Ecto neural progenitor cell (in vitro differentiated cells): ENCODE measurements at places on chromosomes 6 and 20.

- peak; percentile 80 for DNase-seq
Observed at GRCh38 chr6:683742-684440, 9.0 kb downstream of the EXOC2 start.

GRCh38 chr6:91276315-91276714, 689.4 kb upstream of the MAP3K7 start:
- no peak for DNase-seq

GRCh38 chr20:17867131-17867925, 101.3 kb downstream of the SNX5 start:
- no peak for DNase-seq

- no peak for DNase-seq
Observed at GRCh38 chr6:9507136-9507895, 907.6 kb downstream of the TFAP2A start.

DNA sequence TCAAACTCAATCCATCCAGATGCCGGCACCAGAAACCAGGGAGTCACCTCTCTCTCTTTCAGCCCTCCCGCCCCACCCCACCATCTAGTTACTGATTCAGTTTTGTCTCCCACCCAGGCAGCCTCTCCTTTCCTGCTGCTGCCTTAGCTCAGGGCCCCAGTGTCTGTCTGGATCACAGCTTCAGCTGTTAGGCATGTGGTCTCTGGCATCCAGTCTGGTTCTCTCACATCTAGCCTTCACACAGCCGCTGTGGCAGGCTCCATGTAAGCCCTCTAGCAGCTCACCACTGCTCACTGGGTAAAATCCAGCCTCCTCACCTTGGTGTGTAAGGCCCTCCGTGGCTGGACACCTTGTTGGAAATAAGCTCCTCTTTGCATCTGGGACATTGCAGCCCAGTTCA, 21.3 kb downstream of the AARS2 start:
- DNase-seq = no peak

- DNase-seq = no peak
Observed at GRCh38 chr6:19444041-19444440, 393.1 kb upstream of the ID4 start.

DNA sequence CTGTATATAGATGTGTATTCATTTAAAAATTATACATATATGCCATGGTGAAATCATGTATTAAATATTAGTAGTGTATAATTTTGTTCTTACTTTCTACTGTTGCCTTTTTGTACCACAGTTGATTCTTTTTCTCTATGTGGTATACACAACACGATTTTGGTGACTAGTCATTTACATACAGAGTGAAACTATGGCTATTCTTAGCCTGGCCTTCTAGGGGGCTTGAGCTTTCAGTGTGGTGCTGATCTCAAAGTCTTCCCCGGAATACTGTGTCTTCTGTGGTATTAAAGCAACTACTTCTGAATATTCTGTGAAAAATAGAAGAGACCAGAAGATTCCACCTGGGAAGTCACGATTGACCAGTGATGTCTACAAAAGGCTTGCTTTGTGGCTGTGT, 301.9 kb downstream of the UTRN start:
- no peak for DNase-seq

DNA sequence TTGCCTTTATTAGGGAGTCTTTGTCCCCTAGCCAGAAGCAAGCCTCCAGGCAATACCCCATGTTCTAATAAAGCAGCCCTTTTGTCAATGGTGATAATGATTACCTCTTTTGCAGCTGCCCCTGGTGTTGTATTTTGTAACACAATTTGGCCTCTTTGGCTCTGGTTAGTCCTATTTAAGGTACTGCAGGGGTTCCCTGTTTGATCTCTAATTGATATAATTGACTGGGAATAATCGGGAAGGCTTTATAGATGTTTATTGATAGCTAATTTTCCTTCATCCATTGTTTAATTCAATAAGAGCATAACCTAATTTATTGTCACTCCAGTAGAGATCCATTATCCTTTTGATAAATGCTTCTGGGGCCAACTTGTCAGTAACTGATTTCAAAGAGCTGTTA, 537.2 kb downstream of the PKHD1 start:
- no peak for DNase-seq

GRCh38 chr6:11094411-11094851, 797 bp downstream of the SMIM13 start:
- DNase-seq = peak; percentile 58

GRCh38 chr6:54094786-54095185, 16.5 kb upstream of the MLIP start:
- no peak for DNase-seq

DNA sequence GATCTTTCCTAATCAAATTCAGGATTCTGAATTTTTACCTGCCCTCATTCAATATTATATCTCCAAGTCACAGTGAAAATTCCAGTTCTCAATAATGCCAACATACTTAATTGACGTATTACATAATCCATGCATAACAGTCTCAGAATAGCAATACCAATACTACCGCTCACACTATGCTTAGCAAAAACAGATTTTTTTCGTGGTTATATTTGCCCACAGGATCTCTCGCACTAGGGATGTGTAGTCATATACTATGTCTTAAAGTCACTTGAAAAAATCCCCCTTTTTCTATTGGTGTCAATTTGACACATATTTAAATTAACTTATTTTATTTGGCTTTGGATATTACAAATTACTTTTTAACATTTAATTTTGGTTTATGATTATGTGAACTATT, 323.1 kb upstream of the SLC35B3 start:
- no peak for DNase-seq

DNA sequence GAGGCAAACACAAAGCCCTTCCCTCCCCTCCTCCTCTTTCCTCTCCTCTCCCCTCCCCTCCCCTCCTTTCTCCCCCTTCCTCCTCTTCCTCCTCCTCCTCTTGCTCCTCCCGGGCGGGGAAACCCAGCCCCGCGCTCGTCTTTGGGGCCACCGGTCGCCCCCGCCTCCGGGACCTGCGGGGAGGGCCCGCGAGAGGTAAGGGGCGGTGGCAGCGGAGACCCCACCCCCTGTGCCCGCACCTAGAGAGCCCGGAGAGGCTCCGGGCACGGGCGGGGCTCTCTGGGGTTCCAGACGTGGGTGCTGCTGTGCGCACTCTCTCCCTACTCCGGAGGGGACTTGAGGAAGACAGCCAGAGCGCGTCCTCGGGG, at the start of gene RIN2:
RIN2 (plus strand) TSS at position 126 of the 368 bp plus-strand sequence. CDS start 131,344 bp downstream, outside the sequence.
- DNase-seq = no peak

DNA sequence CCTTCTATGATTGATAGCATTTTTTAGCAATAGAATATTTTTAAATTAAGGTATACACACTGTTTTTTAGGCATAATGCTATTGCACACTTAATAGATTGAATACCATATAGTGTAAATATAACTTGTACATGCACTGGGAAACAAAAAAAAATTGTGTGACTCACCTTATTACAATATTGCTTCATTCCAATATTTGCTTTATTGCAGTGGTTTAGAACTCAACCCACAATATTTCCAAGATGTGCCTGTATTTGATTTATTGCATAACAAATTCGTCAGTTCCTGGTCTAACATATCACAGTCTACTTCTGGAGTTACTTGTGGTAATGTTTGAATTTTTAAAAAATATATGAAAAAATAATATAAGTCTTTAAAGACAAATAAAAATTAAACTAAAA, 41.9 kb upstream of the DEFB112 start:
- DNase-seq = no peak

DNA sequence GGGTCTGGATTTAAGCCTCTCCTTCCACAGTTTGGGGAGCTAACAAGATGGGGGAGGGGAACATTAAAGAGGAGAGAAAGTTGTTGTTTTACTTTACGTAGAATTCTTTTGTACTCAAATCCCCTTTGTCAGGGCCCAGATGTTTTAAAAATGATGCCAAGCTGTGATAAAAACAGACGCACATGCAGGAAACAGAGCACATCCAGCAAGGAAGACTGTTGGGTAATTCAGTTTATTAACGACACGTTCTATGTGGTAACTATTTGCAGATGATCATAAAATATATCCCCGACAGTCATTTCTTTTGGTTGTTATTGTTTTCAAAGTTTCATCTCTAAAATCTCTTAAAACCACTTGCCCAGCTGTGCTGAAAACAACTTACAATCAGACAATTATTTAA, 307.0 kb upstream of the PRDM1 start:
- DNase-seq = no peak

DNA sequence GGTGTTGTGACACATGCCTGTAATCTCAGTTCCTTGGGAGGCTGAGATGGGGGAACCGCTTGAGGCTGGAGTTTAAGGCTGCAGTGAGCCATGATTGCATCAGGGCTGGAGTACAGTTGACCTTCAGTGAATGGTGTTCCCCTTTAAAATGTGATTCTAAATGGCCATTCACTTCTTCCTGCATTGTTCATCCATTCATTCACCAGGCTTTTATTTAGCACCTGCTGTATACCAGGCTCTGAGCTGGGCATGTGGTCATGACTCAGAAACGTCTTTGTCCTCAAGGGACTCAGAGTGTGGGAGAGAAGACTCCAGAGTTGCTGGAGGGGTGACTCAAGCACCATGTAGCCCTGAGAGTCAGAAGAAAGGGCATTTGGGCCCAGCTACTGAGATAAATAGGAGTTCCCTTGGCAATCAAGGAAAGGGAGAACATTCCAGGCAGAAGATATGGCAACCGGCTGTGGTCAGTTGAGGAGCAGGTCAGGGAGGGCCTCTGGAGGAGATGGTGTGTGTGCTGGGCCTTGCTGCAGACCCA, 101.1 kb downstream of the DLGAP4 start:
- no peak for DNase-seq

- no peak for DNase-seq
Observed at GRCh38 chr6:77105091-77105490, 358.2 kb downstream of the HTR1B start.

GRCh38 chr6:17161076-17161475, 59.2 kb downstream of the STMND1 start:
- no peak for DNase-seq

GRCh38 chr20:9532069-9532838, 17.9 kb downstream of the LAMP5 start:
- DNase-seq = no peak

GRCh38 chr6:53704700-53705099, 39.1 kb upstream of the KLHL31 start:
- no peak for DNase-seq

DNA sequence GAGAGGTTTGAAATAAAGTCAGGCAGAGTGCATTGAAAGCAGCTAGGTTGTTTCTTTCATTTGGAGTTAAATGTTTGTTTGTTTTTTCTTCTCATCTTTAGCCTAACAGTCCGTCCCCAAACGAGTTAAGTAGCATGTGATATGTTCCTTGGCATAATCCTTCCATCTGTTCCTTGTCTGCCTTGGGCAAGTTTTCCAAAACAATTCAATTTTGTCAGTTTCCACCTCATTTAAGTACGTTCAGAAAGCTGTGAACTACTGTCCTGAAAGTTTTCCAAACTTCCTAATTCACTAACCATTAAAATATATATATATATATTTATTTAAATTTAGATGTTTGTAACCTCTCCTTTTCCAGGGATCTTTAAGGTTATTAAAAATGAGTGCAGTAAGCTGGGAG, 61.8 kb upstream of the HDAC2 start:
- no peak for DNase-seq

DNA sequence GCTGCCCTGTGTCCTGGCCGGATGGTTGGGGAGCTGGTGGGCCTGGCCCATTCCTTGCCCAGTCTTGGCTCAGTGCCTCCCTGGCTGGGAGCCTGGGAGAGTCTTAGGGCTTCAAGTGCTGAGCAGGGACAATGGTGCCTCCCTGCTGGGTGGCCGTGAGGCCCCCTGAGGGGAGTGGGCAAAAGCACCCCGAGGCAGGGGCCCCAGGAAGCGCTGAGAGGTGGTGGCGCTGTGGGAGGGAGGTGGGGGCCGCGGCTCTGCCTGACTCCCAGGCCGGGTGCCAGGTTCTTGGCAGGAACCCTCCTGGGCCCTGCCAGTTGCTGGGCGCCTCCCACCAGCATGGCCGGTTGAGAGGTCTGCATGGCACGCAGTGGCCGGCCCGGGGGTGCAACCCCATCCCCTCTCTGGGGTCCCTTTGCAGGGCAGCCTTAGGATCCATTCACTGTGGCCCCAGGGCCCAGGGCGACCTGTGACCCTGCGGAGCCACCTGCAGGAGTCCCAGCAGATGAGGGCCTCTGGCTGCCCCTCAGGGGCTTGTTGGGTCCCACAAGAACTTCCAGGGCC, 9.2 kb upstream of the RPS21 start:
- no peak for DNase-seq

- DNase-seq = no peak
Observed at GRCh38 chr6:6925391-6926164, 182.2 kb upstream of the RREB1 start.

- peak; percentile 10 for DNase-seq
Observed at GRCh38 chr6:109345986-109346385, 36.3 kb downstream of the CD164 start.

- no peak for DNase-seq
Observed at GRCh38 chr20:31718952-31719643, 3.6 kb downstream of the BCL2L1 start.

GRCh38 chr6:82408952-82409431, 45.4 kb downstream of the TPBG start:
- no peak for DNase-seq

DNA sequence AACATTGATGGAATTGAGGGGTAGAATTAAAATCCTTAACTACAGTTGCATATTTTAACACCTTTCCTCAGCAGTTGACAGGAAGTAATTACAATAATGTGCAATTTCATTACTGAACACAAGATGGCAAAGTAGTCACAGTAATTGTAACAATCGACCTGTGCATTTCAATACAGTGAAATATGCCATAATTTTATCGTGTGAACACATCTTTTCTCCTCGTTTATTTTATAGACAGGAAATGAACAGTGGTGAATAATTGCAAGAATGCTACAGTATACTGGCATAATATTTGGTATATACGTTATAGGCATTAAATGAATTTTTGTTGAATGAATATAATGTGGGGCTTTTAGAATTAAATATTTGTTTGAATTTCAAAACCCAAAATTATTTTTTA, 25.0 kb downstream of the CYB5R4 start:
- no peak for DNase-seq

DNA sequence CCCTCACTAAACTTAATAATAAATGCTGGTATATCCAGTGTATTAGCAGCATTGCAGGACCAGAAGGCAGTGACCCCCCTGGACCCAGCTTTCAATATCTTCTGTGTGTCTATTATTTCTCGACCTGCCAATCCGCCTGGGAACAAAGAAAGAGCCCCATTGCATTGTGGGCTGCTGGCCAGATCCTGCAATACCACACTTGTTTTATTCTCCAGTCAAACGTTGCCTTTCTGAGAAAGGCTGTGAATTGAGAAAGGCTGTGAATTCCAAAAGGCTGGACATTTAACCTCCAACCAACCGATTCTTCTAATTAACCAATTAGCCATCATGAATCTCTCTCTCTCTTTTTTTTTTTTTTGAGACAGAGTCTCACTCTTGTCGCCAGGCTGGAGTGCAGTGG, 1.5 kb upstream of the MTO1 start:
- DNase-seq = no peak
